ENCODE measurements at places on chromosomes 2 and 18.
A peak's percentile ranks its signal among the peaks of the same experiment; 100 is the strongest.

DNA sequence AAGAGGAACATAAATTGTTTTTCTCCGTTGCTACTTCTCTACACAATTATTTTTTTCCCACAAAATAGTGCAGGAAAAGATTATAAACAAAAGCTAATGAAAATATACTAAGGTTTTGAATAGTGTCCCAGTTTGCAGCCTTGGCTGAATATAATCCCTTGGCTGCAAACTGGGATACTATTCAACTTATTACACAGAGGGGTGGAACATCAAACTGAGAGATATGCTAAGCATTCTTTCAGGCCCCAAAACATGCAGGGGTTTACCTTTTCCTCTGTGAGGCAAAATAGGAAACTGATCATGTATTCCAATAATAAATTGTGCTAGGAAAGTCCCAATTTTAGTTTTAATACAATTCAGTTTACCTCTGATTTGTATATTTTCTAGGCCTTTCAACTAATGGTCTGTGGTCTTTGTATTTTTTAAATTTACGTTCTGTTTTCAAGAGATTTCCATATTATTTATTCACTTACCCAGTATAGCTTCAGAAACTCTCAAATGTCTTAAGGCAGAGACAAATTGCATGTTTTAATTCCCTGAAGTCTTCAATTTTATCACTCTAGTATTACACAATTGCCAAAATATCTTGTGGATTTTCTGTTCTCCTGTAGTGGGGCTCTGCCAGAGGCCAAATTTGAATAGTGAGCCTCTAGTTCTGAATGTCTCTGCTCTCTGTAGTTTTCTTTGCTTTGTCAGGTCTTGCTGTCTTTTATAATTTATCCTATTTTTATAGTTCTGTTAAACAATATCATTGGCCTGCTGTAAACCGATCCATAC, 63.9 kb downstream of the PPP1R1C start:
- DNase-seq: no peak

- no peak for DNase-seq
Observed at GRCh38 chr2:168559187-168559586, 103.1 kb downstream of the CERS6 start.

DNA sequence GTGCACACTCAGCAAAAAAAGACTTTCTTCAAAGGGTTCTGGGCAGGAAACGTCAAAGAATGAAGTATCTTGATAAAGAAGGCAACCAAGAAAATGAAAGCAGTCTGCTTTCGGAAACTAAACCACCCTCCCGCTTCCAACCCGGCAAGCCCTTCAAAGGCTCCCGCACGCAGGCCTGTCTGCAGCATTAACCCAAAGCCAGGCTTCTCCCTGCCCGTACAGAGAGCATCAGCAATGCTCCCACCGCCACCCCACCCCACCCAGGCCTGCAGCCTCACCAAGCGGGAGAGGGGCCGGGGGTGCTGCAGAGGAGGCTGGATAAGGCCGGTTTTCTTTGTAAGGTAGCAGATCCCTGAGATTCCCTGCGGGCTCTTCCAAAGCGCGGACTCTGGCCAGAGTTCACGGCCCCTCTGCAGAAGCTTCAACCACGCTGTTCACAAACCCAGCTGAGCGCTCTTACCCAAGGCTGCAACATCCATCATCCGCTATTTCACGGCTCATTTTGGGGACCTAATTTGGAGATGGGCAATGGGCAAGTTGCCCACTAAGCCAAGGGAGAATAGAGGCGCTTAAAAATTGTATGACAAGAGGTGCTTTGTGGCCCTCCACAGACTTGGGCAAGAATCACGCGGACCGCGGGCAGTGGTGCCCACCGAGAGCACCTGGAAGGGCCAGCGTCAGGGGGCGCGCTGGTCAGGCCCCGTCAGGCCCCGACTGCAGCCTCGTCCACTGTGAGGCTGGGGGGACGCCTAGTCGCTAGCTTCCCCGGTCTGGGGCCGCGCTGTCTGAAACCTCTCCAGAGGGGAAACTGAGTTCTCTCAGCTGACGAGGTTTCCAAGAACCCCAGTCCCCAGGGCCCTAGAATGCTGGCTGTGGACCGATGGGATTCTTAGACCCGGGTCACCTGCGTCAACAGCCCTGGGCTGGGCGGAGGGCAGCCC, 225.4 kb upstream of the ID2 start:
- DNase-seq: peak; percentile 66

DNA sequence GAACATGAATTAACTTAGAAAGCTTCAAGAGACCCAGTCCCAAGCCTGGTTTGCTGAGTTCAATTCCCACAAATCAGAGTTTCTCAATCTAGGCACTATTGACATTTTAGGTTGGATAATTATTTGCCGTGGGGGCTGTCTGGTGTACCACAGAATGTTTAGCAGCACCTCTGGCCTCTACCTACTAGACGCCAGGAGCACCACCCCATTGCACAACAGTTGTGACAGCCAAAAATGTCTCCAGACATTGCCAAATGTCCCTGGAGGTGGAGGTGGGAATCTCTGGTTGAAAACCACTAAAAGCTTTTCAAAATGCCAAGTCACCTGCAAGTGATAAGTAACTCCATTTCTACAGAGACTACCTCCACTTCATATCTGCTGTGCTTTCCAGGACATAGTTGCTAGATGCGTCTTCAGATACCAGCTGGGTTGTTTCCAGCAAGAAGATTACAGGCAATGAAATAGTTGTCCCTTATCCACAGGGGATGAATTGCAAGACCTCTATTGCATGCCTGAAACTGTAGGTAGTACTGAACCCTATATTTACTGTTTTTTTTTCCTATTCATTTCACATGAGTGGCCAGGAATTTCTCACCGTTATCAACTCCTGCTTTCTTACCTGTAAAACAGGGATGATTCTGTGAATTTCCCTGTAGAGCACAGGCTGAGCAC, 554.3 kb downstream of the ZEB2 start:
- DNase-seq: no peak

DNA sequence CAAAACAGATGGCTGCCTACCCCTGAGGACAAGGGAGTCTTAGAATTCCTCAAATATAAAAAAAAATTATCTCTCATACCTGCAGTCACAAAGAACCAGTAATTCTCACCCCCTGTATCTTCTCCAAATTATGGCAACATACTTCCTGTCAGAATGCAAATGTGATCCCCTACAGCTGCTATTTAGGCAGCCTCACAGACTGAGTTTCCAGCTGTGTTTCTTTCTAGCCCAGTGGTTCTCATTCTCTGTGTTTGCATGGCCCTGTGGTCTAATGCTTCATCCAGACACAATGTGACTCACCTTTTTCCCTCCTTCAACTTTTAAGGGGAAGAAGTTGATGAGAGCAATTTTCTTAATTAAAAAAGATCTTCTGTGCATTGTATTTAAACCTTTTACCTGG, 726.3 kb downstream of the TSN start:
- no peak for DNase-seq

DNA sequence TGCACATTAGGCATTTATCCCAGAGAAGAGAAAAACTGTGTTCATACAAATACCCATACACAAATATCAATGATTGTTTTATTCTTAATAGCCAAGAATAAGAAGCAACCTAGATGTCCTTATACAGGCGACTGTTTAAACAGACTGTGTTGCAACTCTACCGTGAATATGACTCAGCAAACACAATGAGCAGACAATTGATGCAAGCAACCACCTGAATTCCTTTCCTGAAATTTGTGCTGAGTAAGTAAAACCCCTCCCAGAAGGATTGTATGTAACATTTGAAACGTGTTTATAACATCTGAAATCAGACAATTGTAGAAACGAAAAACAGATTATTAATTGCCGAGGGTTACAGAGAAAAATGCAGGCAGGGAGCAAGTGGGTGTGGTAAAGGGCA, 621.9 kb upstream of the SOX11 start:
- DNase-seq: no peak

- no peak for DNase-seq
Observed at GRCh38 chr2:173307293-173307692, 47.4 kb upstream of the CDCA7 start.

- no peak for DNase-seq
Observed at GRCh38 chr2:28334527-28334894, 58.1 kb upstream of the FOSL2 start.

DNA sequence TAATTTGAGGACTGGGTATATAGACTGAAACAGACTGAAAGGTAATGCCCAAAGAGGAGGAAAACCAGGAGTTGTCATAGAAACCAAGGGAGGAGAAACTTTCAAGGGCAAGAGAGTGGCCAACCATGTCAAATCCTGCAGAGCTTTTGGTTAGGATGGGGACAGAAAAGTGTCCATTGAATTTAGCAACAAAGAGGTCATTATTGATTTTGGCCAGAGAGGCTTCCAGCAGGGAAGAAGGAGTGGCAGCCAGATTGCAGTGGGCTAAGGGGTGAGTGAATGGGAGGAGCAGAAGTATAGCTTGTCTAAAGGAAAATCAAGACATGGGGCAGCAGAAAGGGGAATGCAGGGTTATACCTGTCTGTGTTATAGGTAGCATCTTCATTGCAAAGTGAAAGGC, 194.0 kb downstream of the CAMKMT start:
- DNase-seq: no peak

GRCh38 chr2:20138696-20139095, 86.2 kb downstream of the SDC1 start:
- DNase-seq: no peak

DNA sequence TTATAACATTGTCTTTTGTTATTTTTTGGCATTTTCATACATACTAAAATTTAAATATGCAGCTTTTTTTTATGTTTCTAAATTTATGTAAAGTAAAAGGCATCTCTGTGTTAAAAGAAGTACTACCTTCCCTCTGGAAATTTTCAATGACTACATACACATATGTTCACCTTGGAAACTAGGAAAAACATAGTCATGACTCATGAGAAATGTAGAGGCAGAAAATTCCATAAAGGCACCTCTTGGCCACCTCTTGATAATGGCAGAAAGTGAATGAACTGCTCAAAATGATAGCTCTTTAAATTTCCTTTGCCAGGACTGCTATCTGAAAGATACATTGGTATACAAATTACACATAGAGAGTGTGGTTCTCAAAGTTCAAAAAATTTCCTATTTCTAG, 889.1 kb upstream of the ZEB2 start:
- no peak for DNase-seq

GRCh38 chr2:29397039-29397438, 281.8 kb downstream of the CLIP4 start:
- no peak for DNase-seq

- no peak for DNase-seq
Observed at GRCh38 chr18:39238981-39239660, 1673.5 kb upstream of the CELF4 start.

GRCh38 chr2:165745916-165746315, 48.1 kb downstream of the GALNT3 start:
- no peak for DNase-seq

DNA sequence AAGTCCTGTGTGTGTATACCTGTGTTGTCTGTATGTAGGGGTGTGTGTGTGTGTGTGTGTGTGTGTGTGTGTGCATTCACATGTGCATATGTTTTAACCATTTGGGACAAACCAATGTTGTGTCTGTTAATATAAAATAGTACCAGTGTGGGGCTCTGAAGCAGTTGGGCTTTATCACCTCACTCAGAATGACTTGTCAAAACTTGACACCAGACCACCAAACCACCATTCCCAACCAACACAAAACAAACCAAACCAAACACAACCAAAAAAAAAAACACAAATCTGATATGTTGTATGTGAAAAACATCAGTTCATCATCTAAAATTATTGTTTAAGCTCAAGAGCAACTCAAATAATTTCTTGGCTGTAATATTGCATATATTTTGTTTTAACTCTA, 42.1 kb downstream of the CALCRL start:
- DNase-seq: no peak

- no peak for DNase-seq
Observed at GRCh38 chr2:65275141-65275915, 47.7 kb downstream of the ACTR2 start.
